Mucosa of gallbladder (tissue), 1 donor: ENCODE measurements at places on chromosomes 12 and 14. TPM values are rescaled to one million over a fixed set of nuclear protein-coding genes. Genes with fewer than 3 reads are reported as not detected.

CCNT1 gene
- 30.1 TPM for total RNA-seq

DNA sequence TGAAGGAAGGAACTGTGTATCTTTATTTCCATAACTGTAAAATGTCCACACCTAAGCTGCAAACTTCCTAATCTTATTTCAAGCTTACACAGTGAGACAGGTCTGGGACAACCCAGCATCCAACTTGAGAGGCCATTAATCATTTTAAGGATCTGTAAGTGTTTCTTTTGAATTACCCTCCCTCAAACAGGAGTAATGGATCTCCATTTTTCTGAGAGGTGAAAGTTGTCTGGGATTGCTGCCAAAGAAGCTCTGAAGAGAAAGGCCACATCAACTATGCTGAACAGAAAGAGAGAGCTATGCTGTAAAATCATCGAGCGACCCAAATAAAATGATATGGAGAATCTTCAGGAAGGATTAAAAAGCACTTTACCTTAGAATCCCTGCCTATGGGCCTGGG lies 131.7 kb upstream of the CPNE8 start:
- no peak for DNase-seq

DNA sequence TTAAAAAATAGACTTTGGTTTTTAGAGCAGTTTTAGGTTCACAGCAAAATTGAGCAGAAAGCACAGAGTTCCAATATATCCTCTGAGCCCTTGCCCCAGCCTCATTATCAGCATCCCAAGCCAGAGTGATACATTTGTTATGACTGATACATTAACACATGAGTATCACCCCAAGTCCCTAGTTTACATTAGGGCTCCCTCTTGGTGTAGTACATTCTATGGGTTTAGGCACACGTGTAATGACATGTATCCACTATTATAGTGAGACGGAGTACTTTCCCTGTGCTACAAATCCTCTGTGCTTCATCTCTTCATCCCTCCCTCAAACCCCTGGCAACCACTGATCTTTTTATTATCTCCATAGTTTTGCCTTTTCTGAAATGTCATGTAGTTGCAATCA lies 22.5 kb upstream of the GSG1 start:
- DNase-seq = no peak

DNA sequence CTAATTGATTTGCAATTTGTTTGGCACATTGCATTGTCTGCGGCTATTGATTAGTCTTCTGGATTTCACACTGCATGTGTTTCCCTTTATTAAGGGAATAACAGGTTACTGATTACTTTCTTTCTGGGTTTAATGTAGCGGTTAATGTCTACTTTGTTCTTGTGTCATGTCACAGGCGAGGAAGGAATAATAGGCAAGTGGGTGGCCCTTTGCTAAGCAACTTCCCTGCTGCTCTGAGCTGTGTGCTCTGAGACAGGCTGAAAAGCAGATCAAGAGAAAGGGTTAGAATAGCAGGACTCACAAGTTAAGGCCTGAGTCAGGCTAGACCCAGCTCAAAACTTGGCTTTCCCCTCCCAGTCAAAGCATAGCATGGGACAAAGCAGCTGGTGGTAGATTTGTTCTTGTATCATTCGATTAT lies 77.2 kb downstream of the NKX2-1 start:
- DNase-seq = no peak

GRCh38 chr12:62158013-62158412 lies 102.2 kb upstream of the USP15 start:
- no peak for DNase-seq

GRCh38 chr12:72832024-72832423 lies 559.9 kb downstream of the TRHDE start:
- peak; percentile 16 for DNase-seq
